ENCODE measurements at places on chromosomes 3 and 15.

DNA sequence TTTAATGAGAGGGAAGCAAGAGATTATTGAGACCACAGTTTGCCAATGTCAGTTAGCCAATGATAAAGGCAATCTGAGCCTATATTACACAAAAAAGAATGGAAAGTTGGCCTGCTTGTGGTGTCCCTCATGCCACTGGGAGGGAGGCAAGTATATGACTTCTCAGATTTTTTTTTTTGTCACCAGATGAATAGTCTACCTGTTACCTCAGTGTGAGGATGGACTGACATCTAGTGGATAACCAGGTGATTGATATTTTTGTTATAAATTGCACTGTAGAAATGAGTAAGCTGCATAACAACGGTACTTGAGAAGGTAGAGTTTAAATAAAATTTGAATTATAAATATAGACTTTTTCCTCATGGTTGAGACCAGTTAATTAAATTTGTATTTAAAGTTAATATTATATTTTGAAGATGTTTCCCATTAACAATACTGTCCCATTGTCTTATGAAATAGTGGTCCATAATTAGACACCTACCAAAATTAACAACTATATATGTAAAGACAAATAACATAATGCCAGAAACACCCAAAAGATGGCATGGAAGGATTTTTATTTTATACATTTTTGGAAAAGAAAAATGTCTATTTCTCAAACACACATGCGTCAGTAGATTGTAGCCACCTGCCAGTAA is 237.8 kb upstream of the GADL1 start:
- peak; percentile 74 for ATAC-seq

DNA sequence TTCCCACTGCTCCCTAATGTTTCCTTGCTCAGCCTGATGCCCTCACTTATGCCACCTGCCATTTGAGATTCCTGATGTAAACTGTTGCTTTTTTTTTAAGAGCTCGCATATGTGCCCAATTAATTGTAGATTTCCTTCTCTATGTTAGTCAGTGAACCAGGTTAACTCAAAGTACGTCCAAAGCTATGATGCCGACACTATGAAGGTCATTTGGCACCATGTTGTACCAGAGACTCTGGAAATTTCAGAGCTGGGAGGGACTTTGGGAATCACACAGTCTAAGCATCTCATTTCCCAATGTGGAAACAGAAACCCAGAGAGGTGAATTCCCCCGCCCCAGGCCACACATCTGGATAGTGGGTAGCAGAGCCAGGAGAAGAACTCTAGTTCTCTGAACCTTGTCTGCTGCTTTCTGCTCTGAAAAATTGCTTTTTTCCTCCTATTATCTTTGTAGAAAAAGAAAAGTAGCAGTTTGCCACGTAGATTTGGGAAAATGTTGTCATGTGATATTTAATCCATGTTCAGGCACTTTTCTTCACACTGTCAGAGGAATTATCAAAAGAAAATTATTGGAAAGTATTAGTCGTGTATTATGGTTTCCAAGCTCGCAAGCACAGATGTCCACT is 38.5 kb upstream of the TNFAIP8L3 start:
- ATAC-seq, result no peak

DNA sequence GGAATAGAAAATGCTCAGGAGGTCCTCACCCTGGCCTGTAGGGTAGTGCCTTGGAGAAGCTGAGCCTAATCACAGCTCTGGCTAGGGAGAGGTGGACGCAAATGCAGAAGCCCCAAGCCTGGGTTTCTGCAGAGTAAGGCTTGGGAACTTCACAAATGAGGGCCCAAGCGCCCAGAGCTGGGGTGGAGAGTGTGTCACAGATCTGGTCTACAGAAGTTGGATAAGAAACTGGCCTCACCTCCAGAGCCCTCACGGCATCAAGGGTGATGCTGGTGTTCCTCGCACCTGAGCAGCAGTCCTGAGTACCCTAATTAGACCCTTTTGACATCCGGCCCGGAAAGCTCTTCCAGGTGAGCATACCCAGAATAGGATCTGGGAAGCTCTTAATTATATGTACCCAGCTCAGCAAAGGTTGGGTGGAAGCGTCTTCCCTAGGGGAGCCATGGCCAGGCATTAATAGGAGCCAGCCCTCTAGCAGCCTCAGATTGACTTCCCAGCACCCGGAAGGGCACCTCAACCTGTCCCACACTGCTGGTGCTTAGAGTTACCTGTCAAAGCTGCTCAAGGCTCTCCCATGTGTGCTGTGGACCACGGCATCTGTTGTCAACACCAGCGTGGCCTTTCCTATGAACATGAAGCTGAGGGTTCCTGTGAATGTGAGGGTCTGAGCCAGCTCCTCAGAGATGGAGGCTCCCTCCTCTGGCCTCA is 31.8 kb downstream of the RBM5 start:
- ATAC-seq, result no peak

- no peak for ATAC-seq
These were observed 265.4 kb downstream of the CNTN3 start for GRCh38 chr3:74349015-74349414.

DNA sequence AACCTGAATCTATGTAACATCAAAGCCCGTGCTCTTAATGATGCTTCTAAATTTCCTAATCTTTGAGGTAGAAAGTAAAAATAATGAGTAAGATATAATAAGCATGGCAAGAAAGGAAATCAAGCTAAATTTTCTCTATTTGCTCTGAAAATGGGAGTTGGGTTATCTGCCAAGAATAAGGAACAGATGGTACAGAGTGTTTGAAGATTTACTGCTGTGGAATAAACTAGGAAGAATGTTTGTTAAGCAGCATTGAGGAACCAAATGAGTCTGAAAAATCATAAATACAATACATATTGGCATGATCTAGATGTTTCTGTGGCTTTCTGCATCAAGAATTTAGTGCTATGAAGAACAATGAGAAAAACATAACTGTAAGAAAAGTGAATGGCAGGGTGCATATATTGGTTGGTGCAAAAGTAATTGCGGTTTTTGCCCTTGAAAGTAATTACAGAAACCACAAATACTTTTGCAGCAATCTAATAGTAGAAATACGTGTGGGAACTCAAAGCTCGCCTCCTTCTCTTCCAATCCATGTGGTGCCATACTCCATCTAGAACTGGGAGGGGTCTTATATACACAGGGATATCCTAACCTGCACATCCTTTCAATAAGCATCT is 87.6 kb downstream of the SUCNR1 start:
- ATAC-seq, result no peak

DNA sequence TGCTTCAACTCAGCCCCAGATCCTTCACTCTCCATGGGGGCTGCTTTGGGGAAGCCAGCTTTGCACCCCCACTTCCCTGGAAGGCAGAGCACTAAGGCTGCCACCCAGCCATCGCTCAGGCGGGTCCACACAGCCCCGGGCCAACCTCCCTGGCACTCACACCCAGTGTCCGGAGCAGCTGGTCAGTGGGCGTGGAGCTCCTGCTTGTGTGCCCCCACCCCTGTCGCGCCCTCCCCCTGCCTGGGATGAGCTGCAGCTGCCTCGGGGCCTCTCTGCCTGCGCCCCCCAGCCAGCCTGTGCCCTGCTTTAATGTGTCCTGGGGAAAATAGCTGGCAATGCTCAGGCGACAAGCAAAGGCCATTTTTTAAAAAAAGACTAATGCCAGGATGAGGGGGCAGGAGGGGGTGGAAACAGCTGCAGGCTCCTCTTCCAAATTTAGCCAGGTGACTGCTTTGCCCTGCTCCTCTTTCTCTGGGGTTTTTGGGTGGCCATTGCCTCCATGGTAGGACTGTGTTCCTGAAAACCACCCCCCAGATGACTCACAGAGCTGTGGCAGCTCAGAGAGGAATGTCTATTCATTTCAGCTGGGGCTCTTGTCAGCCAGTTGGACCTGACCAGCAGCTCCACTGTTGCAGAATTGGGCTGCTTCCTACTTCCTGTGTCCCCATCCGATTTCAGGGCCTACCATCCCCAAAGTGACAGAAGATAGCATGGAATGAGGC is 65.0 kb downstream of the CEMIP start:
- ATAC-seq, result no peak
